ENCODE measurements at places on chromosomes 3 and 15.

DNA sequence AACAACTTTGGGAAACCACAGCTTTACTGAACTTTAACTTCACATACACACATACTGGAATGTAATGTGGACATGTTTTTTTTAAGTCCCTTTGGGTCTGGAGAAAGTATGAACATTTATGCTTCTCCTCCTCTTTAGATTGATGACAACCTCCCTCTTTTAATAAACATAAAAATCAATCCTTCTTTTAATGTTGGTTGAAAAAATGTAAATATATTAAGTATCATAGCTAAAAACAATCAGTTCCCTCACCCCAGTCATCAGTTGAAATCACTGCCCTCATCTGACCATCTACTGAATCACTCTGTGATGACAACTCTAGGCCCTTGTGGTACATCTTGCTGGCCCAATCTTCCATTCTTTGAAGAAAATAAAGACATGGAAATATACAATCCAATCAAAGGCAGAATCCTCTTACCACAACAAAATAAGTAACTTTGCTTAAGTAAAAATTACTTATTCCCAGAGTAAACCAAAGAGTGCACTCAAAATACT, 6.4 kb downstream of the AAGAB start:
- DNase-seq = no peak

- DNase-seq = peak; percentile 45
Measured at GRCh38 chr3:186849374-186849975, 7.0 kb downstream of the ADIPOQ start.

GRCh38 chr3:11995120-11995519, 9.1 kb upstream of the SYN2 start:
- no peak for DNase-seq

- DNase-seq = no peak
Measured at GRCh38 chr15:59295261-59296001, 77.2 kb downstream of the MYO1E start.

DNA sequence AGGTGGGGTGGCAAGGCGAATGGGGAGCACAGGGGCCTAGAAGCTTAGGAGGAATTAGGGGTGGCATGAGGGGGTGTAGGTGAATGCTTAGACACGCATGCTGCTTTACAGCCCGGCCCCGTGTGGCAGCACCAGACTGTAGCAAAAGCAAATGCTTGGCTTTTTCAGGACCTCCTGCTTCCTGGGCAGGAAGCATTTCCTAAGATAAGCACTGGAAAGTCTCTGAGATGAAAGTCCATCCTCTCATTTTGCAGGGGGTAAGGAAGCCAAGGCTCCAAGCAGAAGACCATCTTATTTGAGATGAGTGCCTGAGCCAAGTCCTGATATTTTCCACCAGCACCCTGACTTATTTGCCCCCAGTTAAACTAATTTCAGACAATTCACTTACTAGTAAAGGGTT, 12.9 kb downstream of the SSUH2 start:
- DNase-seq = no peak

DNA sequence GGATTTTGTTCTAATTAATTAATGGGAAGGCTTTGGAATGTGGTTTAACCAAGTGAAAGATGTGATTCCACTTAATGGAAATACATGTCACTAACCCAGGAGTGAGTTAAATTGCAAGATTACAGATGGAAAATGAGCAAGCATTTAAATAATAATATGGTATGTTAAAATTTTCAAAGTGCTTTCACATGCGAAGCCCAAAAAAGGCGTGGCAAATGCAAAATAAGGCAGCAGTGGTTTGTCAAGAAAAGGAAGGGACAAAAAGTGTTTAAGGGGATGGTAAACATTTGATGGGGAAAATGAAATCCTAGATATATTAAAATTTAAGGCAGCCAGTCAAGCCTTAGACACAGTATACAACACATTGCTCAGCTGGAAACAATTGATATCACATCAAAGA, 2.9 kb downstream of the TICRR start:
- DNase-seq = no peak

- DNase-seq = no peak
Measured at GRCh38 chr3:176106380-176106779, 1090.9 kb downstream of the TBL1XR1 start.

GRCh38 chr3:9396301-9396631, 1.1 kb upstream of the SETD5 start:
- peak; percentile 97 for DNase-seq

- DNase-seq = no peak
Measured at GRCh38 chr15:64158363-64159134, 4.3 kb downstream of the PPIB start.

- no peak for DNase-seq
Measured at GRCh38 chr3:149763565-149764195, 11.4 kb upstream of the COMMD2 start.

DNA sequence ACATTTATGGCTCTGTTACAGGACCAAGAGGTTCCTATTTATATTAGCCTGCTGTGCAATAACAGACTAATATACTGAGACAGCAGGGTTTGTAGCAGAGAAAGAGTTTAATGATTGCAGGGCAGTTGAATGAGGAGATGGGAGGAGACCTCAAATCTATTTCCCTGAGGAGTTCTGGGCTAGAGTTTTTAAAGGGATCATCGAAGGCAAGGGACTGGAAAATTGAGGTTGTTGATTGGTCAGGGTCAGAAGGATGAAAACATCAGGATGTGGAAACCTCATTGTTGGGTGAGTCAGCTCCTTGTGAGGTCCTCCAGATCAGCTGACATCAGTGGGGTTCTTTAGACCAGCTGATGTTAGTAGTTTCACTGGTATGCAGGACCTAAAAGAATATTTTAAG, 60.6 kb upstream of the GOLGA8B start:
- no peak for DNase-seq

GRCh38 chr3:71587958-71588357, 4.4 kb upstream of the FOXP1 start:
- DNase-seq = no peak

DNA sequence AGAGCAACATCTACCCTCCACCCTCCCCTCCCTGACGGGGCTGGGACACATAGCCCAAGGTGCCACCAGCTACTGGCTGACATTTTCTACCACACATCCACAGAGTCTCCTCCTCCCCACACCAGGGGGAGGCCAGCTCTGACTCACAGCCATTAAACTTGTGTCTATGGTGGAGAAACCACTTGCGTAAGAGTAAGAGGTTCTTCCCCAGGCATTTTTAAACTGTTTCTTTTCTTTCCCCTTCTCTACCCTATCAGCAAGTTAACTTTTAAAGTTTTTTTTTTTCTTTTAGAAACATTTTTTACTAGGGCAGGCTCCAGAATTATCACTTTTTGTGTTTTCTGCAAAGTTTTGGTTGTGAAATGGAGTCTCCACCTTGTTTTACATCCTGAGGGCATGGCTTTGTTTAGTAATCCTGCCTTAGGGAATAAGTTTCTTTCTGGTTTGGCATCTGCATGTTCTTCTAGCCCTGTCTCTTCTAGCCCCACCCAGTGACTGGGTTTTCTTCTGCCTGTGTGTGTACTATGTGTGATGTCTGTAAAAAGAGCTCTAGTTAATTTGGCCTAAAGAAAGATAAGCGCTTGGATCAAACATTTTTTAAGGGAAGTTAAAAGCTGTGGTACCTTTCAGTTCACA, 148.8 kb upstream of the GADL1 start:
- peak; percentile 40 for DNase-seq
